ENCODE measurements at places on chromosomes 13 and 19.

GRCh38 chr13:42926043-42926442 is 66.0 kb downstream of the EPSTI1 start:
- no peak for DNase-seq

- DNase-seq: no peak
These were observed 23.5 kb downstream of the NFIC start for GRCh38 chr19:3389876-3390371.

DNA sequence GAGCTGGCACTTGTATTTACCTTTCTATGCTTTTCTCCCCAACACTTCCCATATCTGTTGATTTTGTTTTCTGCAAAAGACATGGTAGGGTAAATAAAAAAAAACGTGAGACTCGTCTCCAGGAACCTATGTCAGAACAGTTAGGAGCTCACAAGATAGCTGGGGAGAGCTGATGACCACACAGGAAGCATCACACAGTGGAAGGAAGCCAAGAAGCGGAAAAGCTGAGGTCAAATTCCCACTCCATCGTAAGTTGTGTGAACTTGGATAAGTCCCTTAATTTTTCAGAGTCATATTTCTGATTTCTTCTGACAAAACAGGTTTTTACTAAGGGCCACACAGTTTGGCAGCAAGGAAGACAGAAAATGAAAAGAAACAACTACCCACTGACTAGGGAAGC is 199.6 kb downstream of the KLF5 start:
- DNase-seq: no peak

DNA sequence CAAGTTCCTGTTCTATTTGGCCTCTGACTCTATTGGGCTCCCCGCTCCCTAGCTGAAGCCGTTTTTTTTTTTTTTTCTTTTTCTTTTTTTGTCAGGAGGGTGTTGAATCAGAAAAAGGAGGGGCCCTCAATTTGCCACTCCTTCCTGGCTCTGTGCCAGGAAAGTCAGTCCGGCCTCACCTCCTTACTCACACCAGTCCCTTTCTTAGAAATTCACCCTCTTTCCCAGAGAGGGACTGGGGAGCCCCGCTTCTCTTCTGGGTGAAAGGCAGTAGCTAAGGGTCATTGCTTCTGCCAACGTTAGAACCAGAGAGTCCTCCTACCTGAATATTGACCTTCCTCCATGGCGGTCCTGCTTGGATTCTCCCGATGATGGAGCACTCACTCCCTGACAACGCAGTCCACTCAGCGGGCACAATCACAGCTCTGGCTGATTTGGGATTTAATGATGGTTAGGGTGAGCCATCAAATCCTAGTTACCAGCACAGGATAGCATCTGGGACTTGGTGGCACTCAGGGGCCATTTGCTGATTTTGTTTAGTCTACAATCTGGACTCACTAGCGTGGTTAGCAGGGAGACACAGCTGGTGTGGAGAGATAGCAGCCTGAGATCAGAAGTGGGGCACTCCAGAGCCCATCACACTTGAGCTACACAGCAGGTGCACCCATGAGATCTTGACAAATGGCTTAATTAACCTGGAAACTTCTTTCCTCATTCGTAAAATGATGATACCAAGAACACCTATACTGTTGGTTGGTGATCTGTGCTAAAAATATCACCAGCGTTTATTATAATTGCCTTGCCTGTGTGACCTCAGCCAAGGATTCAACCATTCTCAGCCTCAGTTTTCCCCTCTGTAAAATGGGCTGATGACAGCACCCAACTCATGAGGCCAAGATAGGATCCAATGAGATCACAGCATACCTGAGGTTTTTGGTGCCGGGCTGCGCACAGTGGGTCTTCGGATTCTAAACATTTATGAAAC is 2.2 kb downstream of the FCER2 start:
- peak; percentile 13 for DNase-seq

- no peak for DNase-seq
These were observed 1082.9 kb downstream of the UQCRFS1 start for GRCh38 chr19:28130066-28130511.

- DNase-seq: no peak
These were observed 15.8 kb upstream of the PTPRS start for GRCh38 chr19:5356428-5356827.

DNA sequence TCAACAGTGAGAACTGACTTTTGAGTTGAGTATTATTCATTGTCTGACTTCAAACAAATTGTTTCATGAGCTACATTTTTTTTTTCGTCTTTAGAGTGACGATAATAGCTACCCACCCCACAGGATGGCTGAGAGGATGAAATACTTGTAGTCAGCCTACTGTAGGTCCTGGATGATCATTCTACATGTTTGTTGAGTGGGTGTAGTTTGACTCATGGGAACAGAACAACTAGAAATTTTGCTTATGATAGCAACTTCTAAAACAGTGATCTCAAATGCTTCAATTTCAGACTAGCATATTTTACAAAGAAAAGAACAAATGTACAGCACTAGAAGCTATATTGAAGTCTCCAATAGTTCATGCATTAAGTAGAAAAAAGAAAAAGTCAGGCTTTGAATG is 651.8 kb downstream of the PCDH9 start:
- DNase-seq: no peak

DNA sequence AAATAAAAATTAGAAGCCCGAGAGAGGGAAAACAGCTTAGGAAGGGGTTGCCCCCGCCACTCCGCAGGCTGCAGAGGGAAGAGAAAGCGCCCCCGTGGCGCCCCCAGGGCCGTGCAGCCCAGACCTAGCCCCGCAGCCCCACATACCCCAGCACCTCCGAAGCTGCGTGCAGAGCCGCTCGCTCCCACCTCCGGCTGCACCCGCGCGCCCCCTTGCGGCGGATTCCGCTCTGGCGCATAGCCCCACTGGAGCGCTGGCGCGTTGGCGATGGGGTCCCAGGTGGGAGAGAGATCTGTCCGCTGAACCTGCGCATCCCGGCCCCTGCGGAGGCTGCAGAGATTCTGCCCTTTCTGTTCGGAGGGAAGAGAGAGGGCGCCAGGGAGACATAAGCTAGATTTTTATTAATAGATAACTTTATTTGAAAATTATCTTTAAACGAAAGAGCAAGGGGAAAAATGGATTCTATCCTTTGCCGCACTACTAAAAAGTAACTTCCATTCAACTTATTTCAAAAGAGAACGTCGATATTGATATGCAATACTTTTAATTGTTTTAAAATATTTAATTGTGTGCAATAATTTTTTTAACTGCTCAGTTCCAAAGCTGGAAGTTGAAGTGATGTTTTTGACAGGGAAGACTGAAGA is 11.7 kb upstream of the CLN5 start:
- DNase-seq: peak; percentile 69

Measured in LoVo (cell line).